Renal cortex interstitium (tissue), 15 donors: ENCODE measurements at places on chromosomes 12 and 14. TPM values are rescaled to one million over a fixed set of nuclear protein-coding genes. Genes with fewer than 3 reads are reported as not detected.

GRCh38 chr14:25090716-25091454, 40.9 kb upstream of the STXBP6 start:
- no peak for DNase-seq

DNA sequence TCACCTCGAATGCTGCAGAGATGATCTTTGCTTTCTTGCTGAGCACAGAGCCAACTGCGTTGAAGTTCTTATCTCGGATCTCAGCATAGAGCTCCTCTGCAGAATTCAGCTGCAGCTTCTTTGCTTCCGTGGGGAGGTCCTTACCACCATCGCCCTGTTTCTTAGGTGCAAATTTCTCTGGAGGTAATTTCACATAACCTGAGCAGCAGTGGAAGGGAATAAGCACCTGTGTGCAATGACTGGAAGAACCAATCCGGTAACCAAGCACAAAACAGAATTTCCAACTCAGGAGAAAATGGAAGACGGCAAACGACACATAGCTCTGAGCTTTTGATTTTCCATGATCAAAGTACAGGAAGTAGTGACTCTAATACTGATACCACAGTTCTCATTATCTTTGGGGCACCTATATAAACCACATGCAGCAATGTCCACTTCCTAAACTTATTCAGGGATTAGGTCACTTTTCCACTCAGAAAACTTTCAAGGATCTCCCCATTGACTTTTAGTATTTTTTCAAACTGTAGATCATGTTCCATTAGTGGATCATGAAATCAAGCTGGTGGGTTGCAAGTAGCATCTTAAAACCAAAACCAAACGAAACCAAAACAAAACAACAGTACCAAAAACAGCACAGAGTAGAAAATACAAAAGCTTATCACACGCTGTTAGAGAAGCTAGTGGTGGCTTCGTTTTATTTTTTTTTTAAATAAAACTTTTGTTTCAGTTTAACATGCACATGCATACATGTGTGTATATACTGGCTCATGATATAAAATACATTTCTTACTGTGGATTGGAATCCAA, 18.9 kb upstream of the DIABLO start:
- no peak for DNase-seq

The SRRM4 gene
- 0.03 TPM for polyA plus RNA-seq

DNA sequence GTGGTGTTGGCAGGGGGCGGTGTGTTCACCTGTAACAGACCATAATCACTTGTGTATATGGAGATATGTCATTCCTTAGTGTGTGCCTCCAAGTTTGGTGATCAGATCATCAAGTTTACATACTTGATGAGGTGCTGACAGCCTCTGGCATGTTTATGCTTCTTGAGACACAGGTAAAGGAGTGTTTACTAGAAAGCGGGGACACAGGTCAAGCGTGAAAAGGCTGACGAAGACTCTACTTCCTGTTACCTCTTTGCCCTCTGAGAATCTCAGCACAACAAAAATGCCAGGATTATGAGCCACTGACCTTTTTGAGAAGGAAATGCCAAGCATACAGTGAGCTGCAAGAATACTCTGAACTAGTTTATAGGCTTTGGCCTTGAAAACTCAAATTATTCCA, 29.6 kb downstream of the PRDM4 start:
- DNase-seq: no peak

- DNase-seq: no peak
These were observed 110.0 kb upstream of the RESF1 start for GRCh38 chr12:31849090-31849687.

GRCh38 chr12:6605421-6606330, 1.5 kb downstream of the CHD4 start:
- no peak for DNase-seq

DNA sequence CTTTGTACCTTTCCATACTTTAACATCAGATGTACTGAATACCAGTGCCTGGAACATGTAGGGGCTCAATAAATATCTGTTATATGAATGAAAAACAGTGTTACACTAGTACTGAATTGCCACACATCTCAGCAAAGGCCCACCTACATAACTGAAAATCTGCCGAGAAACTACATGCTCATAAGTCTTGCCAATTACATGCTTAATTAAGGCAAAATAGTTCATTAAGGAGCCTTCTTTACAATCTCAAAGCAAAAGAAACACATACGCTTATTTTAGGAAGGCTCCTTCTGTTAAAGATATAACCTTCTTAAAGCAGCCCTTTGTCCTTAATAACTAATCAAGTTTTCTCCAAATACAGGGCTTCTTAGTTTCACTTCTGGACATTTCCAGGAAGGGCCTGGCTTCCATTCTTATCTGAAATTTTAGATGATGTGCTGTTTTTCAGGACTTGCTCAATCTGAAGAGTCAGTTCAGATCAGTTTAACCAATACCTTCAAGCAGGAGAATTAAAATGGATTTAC, 11.5 kb downstream of the LIMA1 start:
- no peak for DNase-seq

DNA sequence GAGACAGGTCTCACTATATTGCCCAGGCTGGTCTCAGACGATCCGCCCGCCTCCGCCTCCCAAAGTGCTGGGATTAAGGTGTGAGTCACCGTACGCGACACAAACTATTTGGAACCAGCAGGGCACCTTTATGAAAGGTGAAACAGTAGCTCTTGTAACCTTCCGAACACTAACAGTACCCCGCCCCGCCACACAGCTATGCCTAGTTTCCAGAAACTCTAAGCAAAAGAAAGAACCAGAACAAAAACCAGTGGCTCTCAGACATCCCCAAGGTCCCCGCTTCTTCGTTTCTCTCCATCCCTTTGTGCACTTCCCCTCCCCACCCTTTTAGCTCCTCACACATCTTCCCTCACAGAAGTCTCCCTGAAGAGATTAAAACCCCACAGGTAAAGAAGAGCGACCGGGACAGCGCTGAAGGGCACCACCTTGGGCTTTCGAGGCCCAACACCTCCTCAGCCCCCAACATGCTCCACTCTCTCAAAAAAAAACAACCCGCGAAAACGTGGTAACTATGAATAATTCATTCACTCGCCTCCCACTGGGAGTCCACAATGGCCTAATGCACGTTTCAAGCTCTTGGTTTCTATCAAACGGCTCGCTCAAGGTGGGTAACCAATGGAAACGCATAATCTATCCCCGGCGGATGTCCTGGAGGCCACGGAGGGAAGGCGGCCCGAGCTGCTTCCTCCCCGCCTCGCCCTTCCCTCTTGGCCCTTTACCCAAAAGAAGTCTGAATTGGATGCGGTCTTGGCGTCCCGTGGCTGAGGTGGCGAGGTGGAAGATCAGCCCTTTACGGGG, 877 bp downstream of the BAG5 start:
- no peak for DNase-seq

- no peak for DNase-seq
These were observed 267.1 kb downstream of the LRFN5 start for GRCh38 chr14:41873686-41874317.

- DNase-seq: no peak
These were observed 5.2 kb upstream of the KRT75 start for GRCh38 chr12:52439420-52439819.

DNA sequence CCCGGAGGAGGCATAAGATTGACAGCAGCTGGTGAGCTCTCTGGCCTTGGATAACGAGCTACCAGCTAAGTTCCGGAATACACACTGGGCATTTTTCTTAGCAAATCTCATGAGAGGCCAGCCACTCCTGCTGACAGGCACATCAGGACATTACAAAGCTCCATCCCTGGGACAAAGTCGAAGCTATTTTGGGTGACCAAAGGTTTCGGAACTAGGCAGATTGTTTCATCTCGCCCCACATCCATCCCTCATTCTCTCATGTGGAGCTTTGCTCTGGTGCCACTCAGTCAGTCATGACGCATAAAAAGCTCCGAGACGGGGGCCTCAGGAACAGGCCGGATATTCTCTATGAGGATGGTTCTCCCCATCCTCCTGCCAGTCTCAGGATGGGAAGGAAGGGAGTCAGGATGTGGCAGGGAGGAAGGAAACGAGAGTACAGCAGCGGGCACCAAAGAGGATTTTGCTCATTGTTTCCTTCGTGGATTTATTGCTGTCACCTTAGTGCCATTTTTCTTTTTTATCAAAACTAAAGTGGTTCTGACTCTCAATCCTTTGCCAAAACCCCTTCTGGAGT, 253.1 kb upstream of the FKBP4 start:
- DNase-seq: no peak

GRCh38 chr12:14621826-14622225, 54.1 kb upstream of the PLBD1 start:
- DNase-seq: no peak

DNA sequence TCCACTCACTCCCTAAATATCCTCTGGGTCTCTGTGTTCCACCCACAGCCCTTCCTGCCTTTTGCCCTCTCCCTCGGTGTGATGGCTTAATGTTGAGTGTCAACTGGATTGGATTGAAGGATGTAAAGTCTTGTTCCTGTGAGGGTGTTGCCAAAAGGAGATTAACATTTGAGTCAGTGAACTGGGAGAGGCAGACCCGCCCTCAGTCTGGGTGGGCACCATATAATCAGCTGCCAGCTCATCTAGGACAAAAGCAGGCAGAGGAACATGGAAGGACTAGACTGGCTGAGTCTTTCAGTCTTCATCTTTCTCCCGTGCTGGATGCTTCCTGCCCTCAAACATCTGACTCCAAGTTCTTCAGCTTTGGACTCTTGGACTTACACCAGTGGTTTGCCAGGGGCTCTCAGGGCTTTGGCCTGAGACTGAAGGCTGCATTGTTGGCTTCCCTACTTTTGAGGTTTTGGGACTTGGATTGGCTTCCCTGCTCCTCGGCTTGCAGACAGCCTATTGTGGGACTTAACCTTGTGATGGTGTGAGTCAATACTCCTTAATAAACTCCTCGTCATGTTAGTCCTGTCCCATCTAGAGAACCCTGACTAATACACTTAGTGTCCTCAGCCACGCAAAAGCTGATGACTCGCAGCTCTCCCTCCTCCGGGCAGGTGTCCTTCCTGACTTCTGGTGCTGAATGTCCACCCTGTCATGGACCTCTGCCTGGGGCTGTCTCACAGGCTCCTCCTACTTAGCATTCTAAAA, 5.9 kb downstream of the DGLUCY start:
- no peak for DNase-seq

GRCh38 chr14:91228112-91229004, 16.1 kb downstream of the GPR68 start:
- DNase-seq: no peak

GRCh38 chr12:509500-509899, 49.8 kb downstream of the B4GALNT3 start:
- no peak for DNase-seq

- DNase-seq: no peak
These were observed 65.1 kb upstream of the DUSP6 start for GRCh38 chr12:89417246-89417977.

- no peak for DNase-seq
These were observed 108.6 kb upstream of the TTC7B start for GRCh38 chr14:90924621-90925340.

DNA sequence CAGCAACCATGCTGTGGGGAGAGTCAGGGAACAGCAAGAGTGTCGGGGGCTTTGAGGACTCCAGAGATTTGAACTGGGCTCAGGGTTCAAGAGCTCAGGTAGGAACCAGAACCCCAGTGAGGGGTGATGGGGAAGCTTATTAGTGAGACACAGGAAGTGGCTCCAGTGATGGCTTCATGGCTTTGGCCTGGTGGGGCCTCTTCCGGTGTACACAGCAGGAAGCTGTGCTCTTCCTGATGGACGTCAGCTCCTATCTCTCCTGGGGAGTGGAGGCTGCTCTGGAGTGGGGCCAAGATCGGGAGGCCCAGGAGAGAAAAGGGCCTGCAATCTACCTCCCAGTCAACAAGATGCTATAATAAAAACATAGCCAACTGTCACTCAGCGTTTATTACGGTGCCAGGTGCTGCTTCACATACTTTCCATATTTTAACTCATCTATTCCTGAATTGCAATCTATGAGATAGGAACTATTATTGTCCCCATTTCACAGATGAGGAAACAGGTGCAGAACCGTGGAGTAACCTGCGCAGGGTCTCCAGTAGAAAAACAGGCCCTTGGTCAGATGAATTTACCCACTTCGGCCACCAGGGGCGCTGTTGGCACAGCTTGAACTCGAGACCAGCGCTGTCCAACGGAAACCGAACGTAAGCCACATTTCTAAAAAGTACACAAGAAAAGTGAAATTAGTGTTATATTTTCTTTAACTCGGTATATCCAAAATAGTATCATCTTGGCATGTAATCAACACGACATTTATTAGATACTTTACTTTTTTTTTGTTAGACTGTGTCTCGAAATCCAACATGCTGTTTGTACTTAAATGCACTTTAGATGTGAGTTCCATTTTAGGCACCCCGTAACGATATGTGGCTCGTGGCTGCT, 63.6 kb upstream of the DLK1 start:
- no peak for DNase-seq

GRCh38 chr14:104973385-104974145, 4.6 kb downstream of the AHNAK2 start:
- DNase-seq: no peak

DNA sequence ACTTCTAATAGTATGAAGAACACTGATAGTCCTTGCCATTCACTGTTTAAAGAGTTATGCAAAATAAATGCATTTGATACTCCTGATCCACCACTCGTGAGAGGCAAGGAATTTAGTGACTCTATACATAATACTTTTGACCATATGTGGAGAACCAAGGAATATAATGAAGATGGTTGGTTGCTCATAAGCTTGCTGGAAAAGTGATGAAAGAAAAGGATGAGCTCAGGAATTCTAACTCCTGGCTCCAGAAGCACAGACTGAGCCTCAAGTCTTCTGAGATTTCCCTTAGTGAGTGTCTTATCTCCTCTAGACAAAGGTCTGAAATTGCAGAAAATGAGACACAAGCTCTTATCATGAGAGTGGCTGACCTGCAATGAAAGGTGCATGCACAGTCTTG, 57.1 kb upstream of the KRAS start:
- no peak for DNase-seq

DNA sequence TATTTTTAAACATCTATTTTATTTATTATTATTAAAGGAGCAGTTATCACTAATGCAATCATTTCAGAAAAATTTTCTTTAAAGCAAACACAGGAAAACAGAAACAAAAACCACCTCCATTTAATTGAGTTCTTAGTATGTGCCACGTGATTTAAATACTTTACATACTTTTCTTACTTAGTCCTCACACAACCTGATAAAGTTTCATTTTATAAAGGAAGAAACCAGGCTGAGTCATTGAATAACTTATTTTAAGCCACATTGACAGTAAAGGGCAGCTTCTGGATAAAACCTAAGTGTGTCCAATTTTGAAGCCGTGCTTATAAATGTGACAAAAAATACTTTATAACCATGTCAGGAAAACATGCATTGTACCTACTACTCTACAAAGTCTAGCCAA, 57.1 kb upstream of the PCED1B start:
- no peak for DNase-seq

GRCh38 chr14:105499256-105500035, 8.4 kb downstream of the TEDC1 start:
- no peak for DNase-seq

DNA sequence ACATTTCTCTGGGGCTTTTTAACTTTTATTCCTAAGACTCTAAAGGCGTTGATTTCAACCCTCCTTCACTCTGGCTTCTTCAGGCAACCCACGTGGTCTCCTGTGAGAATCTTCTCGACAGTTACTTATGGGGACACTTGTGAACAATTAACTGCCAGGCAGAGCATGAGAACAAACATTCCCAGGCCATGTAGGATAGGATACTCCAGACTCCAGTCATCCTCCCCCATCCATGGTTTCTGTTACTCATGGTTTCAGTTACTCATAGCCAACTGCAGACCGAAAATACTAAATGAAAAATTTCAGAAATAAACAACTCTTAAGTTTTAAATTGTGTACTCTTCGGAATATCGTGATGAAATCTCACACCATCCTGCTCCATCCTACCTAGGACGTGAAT, 19.5 kb downstream of the GPR68 start:
- no peak for DNase-seq

The BCL2L2 gene
- polyA plus RNA-seq: 49.8 TPM
